ENCODE measurements at places on chromosomes 7 and 10.

DNA sequence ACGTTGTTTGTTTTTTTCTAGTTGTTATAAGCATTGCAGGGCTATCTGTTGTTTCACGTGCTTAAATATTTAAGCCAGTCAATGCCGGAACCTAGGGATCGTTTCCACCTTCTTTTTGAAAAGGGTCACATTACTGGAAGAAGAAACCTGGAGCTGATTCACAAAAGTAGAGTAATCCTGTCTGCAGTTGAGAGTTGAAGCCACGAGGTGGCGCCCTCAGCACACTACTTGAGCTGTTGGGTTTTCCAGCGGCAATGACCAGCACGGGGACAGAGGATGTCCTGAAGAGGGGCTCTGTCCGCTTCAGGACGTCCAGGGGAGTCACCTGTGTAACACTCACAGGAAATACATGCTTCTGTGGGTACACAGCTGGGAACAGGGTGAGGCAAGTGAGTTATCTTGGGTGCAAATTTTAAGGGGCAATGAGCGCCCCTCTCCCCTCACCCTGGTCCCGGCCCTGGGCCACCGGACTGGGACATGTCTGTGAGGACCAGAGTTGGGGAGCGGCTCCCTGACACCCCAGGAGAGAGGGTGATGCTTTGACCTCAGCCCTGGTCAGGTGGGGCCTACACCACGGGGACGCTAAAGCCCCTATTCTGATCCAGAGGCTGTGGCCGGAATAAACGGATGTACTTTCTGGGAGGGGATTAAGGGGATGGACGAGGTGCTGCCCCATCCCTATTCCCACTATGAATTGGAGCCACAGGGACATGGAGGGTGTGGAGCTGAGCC lies 26.3 kb upstream of the WDFY4 start:
- peak; percentile 77 for DNase-seq

DNA sequence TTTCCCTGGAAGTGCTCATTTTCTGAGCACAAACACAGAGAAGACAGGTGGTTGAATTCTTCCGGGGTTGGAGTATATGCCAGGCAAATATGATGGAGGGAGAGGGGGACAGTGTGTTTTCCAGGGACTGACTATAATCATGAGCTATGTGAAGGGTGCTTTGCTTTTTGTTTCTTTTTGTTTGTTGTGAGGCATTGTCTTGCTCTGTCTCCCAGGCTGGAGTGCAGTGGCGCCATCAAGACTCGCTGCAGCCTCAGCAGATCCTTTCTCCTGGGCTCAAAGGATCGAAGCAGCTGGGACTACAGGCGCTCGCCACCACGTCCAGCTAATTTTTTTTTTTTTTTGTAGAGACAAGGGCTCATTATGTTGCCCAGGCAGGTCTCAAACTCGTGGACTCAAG lies 47.3 kb upstream of the CPN1 start:
- no peak for DNase-seq

DNA sequence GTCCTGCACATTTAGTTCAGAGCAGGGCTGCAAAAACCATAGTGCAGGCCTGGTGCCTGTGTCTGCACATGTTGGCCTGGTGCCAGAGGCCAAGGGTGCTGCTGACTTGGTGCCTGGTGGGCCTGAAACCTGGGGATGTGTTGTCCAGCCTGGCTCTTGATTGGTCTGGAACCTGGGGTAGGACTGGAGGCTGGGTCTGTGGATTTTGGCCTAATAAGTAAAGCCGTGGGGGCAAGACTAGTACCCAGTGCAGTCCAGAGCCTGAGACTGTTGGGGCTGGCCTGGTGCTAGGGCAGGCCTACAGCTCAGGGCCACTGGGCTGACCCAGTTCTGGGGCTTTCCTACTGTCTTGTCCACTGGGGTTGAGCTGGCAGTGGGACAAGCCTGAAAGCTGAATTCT lies 817.9 kb downstream of the DNAJB9 start:
- no peak for DNase-seq

DNA sequence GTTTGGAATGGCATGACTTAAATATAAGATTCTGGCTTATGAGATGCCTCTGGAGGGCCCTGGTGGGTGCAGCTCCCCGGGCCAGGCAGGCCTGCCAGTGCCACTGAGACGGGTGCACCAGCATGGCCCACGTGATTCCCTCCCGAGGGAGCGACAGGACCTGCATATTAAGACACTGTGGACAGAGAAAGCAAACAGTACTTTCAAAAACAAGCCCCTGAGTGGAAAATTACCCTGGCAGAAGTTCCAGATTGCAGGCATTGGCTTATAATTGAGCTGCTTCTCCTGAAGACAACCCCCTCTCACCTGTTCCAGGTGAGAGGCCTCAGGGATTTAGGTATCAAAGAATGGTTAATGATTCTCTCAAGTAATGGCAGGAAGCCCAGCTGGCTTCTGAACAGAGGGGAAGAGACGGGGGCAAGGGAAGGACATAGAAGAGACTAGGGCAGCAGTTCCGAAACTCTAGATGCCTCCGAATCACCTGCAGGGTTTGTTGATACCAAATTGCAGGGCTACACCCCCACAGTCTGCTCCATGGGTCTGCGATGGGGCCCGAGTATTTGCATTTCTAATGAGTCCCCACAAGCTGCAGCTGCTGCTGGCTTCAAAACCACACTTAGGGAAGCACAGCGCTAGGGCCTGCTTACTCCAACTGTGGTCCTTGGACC lies 66.0 kb upstream of the DOCK1 start:
- DNase-seq = no peak

DNA sequence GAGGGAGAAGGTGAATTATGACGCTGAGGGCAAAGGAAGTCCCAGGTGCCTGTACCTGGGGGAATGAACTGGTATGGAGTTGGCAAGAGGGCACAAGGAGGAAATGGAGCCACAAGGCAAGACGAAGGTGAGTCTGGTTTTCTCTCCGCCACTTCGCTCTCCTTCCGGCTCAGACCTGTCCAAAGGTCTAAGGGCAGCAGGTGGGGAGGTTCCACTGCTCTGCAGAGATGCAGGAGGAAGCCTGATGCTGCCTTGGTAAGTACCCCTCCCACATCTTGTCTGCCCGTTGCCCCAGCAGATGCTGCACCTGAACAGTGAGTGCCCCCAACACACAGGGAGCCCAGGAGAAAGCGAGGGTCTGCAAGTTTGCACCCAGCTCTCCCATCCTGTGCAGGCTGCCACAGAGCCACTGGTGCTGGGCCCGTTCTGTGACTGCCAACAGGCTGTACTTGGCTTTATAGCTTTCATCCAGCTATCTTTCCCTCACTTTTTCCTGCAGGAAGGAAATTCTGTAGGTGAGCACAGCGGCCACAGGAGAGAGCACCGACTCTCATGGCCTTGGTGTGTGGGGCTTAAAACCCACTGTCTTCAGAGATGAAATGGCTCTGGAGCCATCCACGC lies 235.2 kb downstream of the COBL start:
- no peak for DNase-seq

DNA sequence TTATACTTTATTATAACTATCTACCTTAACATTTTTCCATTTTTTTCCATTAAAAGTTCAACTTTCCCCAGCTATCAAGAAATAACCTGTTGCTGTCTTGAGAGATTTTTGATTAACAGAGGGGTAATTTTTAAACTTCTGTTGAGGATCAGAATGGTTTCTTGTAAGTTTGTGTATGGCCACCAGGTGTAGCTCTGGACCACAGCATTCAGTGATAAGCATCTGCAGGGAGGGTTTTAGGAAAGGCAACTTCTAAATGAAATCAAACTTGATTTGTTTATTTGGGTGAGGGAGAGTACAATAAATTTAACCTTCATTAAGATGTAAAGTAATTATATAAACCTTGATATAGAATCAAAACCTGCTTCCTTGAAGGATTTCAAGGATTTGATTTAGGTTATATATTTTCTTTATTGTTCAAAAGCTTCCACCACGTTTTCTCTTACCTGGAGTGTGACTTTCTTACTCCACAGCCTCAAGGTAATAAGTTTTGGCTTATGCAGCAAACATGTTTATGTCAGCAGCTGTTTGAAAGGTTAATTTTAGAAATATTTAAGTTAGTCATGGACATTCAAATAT lies 153.3 kb downstream of the STK31 start:
- peak; percentile 59 for DNase-seq

- DNase-seq = no peak
These were observed 751 bp upstream of the GTPBP10 start for GRCh38 chr7:90345595-90346335.

GRCh38 chr10:43905512-43906236 lies 257.0 kb upstream of the ZNF32 start:
- DNase-seq = no peak

DNA sequence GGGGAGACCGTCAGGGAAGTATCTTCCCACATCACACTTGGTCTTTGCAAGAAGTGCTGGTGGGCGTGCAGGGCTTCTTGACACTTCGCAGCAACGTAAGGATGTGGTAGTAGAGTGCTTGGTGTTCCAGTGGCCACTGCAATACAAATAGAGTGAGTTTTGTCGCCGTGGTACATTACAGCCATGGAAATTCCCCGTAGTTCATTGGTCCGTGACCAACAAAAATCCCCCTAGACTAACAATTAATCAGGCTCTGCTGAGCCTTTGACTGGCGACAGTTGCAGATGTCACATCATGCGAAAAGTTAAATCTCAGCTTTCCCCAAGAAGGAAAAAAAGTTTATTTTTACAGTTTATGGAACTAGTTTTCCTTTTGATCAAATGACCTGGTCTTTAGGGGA lies 134.7 kb downstream of the MGMT start:
- no peak for DNase-seq

All from Kasumi-1 (cell line).